ENCODE measurements at places on chromosomes 11 and 22. TPM values are rescaled to one million over a fixed set of nuclear protein-coding genes. Genes with fewer than 3 reads are reported as not detected.
A peak's percentile ranks its signal among the peaks of the same experiment; 100 is the strongest.

DNA sequence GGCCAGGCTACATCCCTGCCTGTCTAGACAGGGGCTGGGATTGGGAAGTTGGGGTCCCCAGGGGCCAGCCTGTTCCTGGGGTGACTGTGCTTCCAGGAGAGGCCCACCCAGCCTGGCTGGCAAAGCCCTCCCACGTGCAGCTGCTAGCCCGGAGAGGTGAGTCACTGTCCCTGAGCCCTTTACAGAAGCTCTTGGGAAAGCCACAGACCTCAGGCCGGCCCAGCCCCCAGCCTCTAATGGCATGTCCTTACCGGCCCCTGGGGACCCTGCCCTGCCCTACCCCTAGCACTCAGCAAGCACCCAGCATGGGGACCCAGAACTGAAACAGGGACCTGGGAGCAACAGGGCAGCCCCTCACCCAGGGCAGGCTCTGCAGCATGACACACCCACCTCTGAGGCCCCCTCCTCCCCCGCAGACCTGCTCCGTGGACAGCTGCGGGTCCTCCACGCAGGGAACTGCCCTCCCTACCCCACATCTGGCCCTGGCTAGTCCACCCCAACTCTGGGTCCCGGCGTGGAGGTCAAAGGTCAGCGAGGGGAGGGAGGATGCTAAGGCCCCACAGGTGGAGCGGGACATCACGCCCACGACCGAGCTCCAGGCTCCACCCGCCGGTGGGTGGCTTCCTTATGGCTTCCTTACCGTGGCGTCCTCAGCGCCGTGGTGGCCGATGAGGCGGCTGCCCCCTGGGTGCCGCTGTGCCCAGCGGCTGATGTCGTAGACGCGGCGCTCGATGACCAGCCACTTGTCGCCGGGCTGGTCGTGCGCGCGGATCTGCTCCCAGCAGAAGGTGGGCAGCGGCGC, 615 bp downstream of the FADS3 start:
- DNase-seq = no peak

Gene RANGAP1
- 109 TPM for total RNA-seq

Gene PGA3
- total RNA-seq = not detected

Gene ARVCF
- 1.9 TPM for total RNA-seq

GRCh38 chr11:75263944-75264349, 23.4 kb downstream of the TPBGL start:
- no peak for DNase-seq

Gene TUB
- total RNA-seq = not detected

Gene TP53AIP1
- not detected for total RNA-seq

GRCh38 chr11:123451183-123451781, 21.2 kb downstream of the GRAMD1B start:
- DNase-seq = no peak

GRCh38 chr11:117232092-117232878, at the start of gene RNF214:
Gene RNF214, plus strand, starts transcription at chr11:117232671. Its CDS starts 1,602 bp downstream, at chr11:117234273.
- peak; percentile 20 for DNase-seq

Gene APOL1
- 28.6 TPM for total RNA-seq

DNA sequence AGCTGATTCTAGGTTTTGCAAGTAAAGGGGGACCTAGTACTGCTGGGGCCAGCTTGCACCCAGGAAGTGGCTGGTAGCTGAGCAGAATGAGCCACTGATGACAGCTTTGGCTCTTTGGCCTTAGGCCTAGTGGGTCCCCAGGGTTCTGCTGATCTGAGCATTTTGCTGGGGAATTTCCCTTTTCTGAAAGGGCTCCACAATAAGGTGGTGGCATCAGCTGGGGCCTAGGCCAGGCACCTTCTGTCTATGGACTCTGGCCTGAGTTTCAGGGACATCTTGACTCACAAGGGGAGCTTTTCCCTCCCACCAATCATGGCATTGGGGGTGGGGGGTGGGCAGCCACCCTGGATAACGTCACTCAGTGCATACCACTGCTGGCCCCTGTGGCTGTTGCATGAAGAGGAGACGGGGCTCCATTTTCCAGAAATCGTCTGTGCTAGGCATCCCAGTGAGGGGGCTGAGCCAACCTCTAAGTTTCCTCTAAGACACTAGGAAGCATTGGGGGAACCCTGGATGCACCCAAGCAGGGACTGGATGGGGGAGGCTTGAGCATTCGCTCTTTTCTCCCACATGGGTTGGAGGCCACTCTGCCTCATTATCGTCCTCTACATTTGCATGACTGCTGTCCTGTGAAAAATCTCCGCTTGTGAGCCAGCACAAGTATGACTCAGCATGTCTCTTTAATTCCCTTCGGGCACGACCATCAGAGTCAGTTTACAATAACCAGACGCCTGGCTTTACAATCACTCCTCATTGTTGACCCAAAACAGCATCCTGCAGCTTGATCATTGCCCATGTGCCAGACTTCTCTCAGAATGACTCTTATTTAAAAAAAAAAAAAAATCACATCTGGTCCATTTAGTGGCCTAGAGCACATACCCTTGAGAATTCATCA, 145.0 kb upstream of the THY1 start:
- peak; percentile 56 for DNase-seq

GRCh38 chr11:125428486-125429173, 67.4 kb downstream of the FEZ1 start:
- DNase-seq = no peak

GRCh38 chr22:49044091-49044490, 783.6 kb downstream of the BRD1 start:
- DNase-seq = no peak

DNA sequence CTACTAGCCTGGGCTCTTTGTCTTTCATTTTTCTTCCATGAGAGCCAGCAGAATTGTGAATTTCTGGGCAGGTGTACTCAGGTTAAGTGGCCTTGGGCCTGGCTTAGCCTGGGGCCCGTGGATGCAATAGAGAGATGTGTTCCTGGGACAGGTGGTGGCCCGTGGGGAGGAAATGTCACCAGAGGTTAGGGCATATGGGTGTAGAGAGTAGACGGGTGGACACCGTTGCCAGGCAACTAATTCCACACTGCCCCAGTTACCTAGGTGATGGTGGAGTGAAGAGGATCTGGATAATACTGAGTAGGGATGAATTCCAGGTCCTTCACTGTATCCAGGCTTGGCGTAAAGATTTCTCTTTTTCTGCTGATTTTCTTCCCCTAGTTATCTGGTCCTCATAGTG, 175.0 kb downstream of the INSC start:
- DNase-seq = no peak

DNA sequence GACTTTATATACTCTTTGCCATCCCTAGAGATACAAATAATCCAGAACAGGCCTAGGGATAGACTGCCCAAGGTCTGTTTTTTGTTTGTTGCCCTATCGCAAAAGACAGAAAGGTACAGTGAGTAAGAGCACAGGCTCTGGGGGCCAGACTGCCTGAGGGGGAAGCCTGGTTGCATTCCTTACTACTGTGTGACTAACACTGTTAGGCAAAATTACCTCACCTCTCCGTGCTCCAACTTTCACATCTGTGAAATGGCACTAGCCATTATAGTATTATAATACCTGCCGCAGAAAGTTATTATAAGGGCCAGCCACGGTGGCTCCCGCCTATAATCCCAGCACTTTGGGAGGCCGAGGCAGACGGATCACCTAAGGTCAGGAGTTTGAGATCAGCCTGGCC, 14.5 kb downstream of the SLC35F2 start:
- no peak for DNase-seq

Gene SOX6
- 0.03 TPM for total RNA-seq

- no peak for DNase-seq
Observed at GRCh38 chr11:15276621-15277020, 161.9 kb downstream of the INSC start.

Gene MYRF
- total RNA-seq = 2.0 TPM
